Activated T-cell treated with anti-CD3 and anti-CD28 coated beads, Interleukin-2, amount 50 U/mL, for 1 hour (primary cell): ENCODE measurements at places on chromosomes 13 and 19.

DNA sequence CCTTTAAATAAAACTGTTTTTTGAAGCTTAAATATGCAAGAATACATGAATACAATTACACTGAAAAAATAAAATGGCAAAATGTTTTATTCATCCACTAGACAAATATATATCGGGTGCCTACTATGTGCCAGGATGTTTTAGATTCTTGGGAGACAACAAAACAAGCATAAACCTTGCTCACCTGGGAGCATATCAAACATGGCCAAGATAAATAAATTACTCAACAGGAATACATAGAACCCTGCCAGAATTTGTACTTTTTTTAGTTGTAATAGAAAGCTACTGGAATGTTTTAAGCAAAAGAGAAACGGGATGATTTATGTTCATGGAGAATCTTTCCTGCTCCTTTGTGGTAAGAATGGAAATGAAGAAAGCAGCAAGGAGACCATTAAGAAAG is 2358.5 kb upstream of the PCDH20 start:
- DNase-seq, result no peak

DNA sequence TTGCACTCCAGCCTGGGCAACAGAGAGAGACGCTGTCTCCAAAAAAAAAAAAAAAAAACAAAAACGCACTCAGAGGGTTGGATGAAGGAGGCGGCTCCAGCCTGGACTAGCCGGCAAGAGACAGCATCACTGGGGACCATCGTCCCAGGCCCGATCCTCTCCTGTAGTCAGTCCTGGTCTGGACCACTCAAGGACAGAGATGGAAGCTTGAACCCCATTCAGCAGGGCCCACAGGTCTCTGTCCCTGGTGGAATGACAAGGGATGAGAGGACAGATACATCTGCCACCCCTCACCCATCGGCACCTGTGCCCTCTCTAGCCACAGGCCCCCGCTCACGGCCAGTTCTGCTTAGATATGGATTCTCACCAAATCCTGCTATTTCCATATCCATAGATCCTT is 14.0 kb downstream of the ADGRE5 start:
- no peak for DNase-seq

DNA sequence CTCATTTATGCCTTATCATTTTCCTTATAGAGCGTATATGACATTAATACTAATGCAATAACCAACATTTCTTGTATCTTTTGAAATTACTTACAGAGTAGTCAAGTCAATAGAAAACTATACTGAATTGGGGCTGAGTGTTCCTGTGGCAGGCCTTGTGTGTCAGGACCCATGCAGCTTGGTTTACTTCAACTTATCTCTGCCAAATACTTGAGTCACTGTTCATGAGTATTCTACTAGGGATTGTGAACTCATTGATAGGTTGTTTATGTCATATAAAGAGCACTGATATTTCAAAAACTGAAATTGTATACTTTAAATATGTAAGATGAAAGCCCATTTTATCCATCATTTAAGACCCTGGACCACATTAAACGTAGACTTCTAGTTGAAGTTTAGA is 688.6 kb upstream of the SLITRK1 start:
- no peak for DNase-seq

- DNase-seq, result no peak
These were observed 12.9 kb upstream of the RAB8A start for GRCh38 chr19:16098821-16099220.

GRCh38 chr19:35828692-35829301 is 16.2 kb upstream of the PRODH2 start:
- DNase-seq, result peak; percentile 50
